ENCODE measurements at places on chromosomes 1 and 21.

GRCh38 chr1:176522310-176522845, 59.4 kb downstream of the PAPPA2 start:
- DNase-seq = no peak

DNA sequence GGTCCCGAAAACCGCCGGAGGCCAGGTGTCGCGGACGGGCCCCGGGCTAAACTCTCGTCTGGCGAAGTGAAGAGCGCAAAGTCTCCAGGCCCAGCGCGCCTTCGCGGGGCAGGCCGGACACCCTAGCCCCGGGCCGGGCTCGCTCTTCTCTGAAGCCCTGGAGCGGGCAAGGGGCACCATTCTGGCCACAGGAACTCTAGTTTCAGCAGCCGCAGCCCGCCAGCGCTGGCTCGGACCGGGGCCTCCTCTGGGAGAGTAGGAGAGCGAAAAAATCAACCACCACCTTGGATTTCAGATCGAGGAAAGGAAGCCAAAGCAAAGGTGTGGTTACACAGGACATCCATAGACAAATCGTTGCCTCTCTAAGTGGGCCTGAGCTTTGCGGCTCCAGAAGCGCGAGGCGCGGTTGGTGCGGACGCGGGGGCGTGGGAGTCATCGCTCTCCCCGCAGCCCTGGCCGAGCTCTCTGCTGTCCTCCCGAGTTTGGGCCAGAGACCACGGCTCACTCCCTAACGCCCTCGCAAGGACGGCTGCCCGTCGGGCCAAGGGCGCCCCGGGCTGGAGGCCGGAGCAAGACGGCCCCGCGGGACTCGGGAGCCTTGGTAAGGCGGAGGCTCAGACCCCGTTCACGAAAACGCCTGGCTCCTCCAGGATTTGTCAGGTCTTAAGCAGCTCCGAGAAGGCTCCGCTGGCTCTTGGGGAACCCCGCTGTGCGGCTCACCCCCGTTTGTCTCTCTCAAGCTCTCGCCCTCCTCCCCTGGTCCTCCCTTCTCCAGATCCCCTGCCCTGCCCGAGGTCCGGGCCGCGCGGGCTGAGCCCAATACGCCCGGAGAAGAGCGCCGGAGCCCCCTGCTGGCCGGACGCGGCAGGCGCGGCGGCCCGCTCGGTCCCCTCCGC, 132.9 kb upstream of the DPYD start:
- no peak for DNase-seq

GRCh38 chr1:87863317-87863716, 534.6 kb downstream of the LMO4 start:
- DNase-seq = no peak

DNA sequence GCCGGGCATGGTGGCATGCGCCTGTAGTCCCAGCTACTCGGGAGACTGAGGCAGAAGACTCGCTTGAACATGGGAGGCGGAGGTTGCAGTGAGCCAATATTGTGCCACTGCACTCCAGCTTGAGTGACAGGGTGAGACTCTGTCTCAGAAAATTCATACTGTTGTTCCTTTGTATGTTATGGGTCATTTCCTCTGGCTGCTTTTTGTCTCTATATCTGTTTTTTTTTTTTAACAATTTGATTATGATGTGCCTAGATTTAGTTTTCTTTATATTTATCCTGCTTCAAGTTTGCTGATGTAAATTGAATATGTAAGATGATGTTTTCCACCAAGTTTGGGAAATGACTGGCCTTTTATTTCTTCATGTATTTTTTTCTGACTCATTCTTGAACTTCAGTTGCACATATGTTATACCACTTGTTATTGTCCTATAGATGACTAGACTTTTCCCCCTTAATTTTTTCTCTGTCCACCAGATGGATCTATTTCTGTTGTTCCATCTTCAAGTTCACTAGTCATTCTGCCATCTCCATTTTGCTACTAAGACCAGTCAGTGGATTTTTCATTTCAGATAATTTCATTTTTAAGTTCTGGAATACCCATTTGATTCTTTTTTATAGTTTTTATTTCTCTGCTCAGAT, 173.5 kb downstream of the GALNT2 start:
- DNase-seq = no peak

DNA sequence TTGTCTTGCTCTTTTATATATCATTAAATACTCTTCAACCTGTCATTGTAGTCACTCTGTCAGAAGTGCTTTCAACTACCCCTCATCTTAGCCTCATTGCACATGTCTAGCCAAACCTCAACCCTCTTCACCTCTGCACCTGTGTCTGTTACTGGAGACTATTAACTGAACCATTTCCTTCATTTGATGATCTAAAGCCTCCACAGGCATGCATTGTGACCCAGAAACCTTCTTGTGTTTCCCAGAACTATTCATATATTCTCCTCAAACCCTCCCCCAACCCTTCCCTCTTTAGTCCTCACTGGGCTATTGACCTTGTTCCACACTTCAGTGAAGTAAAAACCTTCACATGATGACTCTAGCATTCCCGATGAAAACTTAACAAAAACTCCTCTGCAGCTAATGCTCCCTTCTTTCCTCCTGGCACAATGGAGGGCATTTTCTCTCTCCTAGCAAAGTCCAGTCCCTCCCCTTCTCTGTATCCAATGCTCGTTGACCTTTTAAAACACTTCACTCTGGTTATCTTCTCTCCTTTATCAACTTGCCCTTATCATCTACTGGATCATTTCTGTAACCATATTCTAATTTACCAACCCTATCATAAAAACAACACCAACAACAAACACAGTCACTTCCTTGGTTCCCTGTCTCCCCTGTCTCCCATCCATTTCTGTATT, 86.1 kb downstream of the BACH1 start:
- no peak for DNase-seq

- DNase-seq = no peak
Measured at GRCh38 chr21:43348801-43349261, 78.1 kb downstream of the SIK1 start.

DNA sequence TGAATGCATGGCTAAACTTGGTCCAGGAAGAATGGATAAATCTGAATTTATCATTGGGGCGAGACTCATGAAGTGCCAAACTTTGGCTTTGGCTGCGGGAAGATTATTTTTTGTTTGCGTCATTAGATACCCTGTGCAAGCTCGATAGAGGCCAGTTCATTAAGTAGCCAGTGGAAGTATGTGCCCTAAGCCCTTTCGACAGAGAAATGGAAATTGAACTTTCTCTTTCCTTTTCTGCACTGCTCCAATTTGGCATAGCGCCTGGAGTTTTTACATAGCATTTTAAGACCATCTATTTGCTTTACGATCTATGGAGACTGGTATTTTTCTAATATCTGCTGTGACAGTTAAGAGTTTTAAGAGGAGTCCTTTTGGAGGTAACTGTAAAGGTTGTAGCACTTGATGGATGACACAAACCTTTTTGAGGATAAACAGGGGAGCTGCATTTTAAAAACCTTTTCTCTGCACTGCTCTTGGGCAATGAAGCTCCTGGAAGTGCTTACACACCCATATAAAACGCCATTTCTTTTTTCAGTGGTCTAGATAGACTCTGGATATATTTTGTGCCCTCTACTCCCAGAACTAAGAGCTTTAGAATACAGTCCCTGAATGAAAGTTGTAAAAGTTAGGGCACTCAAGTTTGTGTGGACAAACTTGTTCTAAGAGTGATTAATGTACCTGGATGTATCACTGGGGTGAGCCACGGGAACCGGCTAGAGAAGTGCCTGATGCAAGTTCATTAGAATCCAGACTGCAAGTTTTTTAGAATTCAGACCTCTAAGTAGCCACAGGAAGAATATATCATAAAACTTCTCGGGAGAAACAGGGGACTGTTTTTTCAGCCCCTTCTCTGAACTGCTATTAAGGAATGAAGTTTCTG, 41.3 kb upstream of the CFHR3 start:
- no peak for DNase-seq

- no peak for DNase-seq
Measured at GRCh38 chr1:104720741-104721140, 971.0 kb downstream of the AMY1C start.

DNA sequence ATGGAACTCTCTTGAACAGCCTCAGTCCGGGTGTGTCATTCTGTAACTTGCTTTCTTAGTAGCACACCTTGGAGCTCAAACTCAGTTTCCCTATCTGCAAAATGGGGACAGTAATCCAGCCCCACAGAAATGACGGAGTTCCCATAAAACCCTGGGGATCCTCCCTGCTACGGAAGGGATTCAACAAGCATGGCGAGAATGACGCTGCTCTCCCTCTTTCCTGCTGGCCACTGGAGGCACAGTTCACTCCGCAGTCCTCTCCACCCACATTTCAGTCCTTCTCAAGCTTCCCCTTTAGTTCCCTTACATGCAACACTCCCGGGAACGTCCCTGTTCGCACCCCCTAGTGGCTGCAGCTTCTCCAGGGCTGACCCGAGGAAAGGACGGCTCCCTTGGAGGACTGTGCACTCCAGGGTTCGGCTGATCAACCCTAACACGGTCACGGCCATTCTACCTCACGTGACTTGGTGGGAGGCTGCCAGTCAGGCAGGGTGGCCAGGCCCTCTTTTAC, 20.6 kb downstream of the RUNX3 start:
- no peak for DNase-seq

DNA sequence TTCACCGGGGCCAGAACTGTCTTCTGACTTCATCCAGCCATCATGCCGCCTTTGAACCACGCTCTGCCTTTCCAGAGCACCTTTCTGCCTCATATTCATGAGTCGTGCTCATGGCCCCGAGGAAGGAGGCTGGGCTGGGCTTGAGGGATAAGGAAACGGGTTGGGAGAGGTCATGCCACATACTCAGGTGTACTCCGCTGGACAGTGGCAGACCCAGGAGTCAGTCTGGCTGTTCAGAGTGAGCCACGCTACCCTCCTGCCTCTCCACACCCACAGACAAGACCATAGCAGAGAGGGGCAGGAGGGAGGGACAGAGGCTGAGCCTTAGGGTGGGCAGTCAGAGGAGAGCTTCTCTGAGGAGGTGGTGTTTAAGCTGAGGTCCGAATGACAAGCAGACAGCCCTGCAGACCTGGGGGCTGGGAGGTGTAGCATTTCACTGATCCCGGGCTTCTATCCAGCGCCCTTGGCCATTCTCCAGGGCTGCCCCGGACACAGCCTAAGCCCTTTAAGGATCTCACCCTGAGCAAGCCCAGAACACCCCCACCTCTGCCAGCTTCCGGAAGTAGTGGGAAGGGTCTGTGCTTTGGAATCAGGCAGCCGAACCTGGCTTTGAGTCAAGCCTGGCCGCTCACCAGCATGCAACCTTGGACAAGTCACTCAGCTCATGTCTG, 102.3 kb downstream of the LACTBL1 start:
- DNase-seq = no peak

DNA sequence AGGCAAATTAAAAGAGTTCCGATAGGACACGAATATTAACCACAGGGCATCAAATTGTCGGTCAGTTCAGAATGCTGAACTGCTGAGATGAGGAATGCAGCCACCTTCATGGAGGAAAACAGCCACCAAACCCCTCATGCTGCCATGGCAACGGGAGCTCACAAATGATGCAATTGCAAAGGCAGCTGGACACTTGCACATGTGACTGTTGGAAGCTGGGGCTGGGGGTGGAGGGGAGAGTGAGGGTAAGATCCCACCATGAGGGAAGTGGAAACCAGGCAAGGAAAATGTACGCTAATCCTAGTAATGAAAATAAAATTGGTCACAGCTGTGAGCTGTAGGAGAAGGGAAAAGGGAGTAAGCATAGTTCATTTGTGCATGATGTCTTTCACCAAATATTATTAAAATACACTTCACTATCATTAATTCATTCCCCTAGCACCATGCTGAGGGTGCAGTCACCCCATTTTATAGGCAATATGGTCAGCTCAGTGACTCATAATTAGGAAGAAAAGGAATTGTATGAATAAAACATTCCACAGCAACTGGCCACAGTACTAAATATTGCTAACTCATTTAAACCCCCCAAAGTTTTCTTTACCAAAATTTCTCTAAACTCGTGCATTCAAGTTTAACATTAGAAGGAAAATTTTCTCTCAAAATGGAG, 15.3 kb downstream of the BECN2 start:
- DNase-seq = no peak

GRCh38 chr1:22078133-22078532, 25.6 kb downstream of the CDC42 start:
- no peak for DNase-seq

DNA sequence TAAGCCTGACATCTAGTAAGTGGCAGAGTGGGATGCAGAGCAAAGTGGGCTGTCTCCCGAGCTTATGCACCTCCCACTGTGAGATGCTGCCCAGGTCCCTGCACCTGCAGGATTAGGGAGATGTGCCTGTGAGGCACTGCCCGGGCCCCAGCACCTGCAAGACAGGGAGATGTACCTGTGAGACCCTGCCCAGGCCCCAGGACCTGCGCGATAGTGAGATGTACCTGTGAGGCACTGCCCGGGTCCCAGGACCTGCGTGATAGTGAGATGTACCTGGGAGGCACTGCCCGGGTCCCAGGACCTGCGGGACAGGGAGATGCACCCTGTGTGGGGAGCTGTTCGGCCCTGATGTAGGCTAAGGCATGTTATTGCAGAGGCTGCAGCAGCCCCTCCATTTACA, 622.8 kb downstream of the PTPRU start:
- no peak for DNase-seq

DNA sequence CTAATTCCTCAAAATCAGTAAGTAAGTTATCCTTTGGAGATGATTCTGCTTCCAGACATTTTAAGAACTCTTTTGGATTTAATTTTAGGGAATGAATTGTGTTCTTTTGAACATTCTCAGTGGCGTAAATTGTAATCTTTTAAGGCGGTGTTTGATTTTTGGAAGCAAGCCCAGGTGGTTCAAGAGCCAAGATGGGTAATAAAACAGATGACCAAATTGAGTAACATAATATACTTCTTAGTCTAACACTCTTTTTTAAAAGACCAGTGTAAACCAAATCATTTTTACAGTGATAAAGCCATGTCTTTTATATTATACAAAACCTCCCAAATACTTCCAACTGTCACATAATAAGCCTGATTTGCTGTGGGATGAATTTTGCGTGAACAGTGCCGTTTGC, 133.8 kb downstream of the LRRC40 start:
- DNase-seq = no peak
